Naive thymus-derived CD4-positive, alpha-beta T cell (primary cell): ENCODE measurements at places on chromosomes 13 and 19. TPM values are rescaled to one million over a fixed set of nuclear protein-coding genes. Genes with fewer than 3 reads are reported as not detected.

DNA sequence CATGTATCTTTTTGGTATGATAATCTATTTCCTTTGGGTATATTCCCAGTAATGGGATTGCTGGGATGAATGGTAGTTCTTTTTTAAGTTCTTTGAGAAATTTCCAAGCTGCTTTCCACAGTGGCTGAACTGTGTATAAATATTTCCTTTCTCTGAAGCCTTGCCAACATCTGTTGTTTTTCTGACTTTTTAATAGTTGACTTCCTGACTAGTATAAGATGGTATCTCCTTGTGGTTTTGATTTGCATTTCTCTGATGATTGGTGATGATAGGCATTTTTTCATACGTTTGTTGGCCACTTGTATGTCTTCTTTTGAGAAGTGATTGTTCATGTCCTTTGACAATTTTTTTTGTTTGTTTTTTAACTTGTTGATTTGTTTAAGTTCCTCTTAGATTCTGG, 61.6 kb upstream of the PCDH17 start:
- DNase-seq, result no peak
- H3K4me1 ChIP-seq, result no peaks in the 10 kb centered on the region
- no peaks in the 10 kb centered on the region for H3K36me3 ChIP-seq
- H3K27ac ChIP-seq, result no peak overlapping the region
- H3K27me3 ChIP-seq, result no peaks in the 10 kb centered on the region

DNA sequence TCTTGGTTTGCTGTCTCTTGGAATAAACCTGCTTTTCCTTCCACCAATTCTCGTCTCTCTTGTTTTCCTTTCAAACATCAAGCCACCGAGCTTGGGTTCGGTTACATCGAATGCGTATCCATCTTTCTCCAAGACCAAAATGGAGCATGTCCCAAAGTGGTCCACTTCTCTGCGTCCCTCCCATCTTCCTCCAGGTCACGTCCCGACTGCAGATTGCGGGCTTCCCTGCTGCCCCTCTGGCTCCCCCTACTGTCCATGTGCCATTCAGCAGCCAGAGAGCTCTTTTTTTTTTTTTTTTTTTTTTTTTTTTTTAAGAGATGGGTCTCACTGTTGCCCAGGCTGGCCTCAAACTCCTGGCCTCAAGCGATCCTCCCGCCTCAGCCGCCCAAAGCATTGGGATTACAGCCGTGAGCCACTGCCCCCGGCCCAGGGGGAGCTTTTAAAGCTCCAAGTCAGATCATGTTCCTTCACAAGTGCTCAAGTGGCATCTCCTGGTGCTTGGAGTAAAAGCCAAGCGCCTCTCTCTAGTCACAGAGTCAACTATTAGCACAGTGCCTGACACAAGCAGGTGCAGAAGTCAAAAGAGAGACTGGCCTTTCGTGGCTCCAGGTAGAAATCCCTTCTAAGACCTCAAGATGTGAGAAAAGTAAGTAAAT, 10.0 kb downstream of the COL5A3 start:
- H3K27me3 ChIP-seq, result no peaks in the 10 kb centered on the region
- H3K4me3 ChIP-seq, result no peak overlapping the region
- no peak overlapping the region for H3K27ac ChIP-seq
- no peaks in the 10 kb centered on the region for H3K36me3 ChIP-seq

EFNA2 gene
- total RNA-seq, result not detected

SIAH3 gene
- total RNA-seq, result 0.13 and 0.15 TPM in 2 replicates

GRCh38 chr13:23718996-23719395, 148.8 kb downstream of the TNFRSF19 start:
- H3K4me1 ChIP-seq, result no peaks in the 10 kb centered on the region
- no peaks in the 10 kb centered on the region for H3K27me3 ChIP-seq
- DNase-seq, result no peak
- no peak overlapping the region for H3K27ac ChIP-seq
- no peak overlapping the region for H3K4me3 ChIP-seq
- no peaks in the 10 kb centered on the region for H3K36me3 ChIP-seq

DNM2 gene
- total RNA-seq, result 269 TPM

GRCh38 chr19:14530005-14530348, 583 bp downstream of the TECR start:
- peak overlapping the region; percentile 96 for H3K4me3 ChIP-seq
- peak overlapping the region; percentile 89 for H3K27ac ChIP-seq
- H3K36me3 ChIP-seq, result no peaks in the 10 kb centered on the region
- peaks cover 25% of the 10 kb centered on the region for H3K4me1 ChIP-seq
- DNase-seq, result peak; percentile 73
- H3K27me3 ChIP-seq, result no peaks in the 10 kb centered on the region

GRCh38 chr13:91153372-91153771, 194.1 kb upstream of the MIR17HG start:
- no peak overlapping the region for H3K27ac ChIP-seq
- no peak for DNase-seq
- H3K4me3 ChIP-seq, result no peak overlapping the region

DNA sequence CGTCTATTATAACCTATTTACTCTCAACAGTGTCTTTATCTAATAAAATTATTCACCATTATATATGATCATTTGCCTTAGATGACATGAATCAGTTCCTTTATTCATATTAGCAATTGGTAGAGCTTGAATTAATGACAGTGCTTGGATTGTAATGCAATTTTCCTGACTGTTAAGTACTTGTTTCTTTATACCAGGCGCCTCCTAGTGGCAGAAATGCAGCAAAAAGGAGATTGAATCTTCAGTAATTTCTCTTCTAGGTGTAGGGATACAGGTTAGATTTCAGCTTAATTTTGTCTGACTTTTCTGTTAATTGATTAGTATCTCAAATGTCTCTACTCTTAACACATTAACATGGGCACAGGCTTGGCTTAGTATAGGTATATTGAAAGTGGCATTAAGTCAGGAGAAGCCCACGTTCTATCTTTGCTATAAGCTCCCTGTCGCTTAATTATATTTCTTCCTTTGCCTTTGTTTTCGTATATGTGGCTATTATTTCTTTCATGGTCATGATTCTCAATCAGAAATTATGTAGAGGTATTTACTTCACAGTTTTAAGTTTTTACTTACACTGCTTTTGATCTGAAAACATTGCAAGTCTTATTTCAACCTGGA, 9.1 kb upstream of the LHFPL6 start:
- H3K4me3 ChIP-seq, result no peak overlapping the region
- DNase-seq, result peak; percentile 40
- no peaks in the 10 kb centered on the region for H3K36me3 ChIP-seq
- no peak overlapping the region for H3K27ac ChIP-seq
- H3K4me1 ChIP-seq, result no peaks in the 10 kb centered on the region

NUDT15 gene
- total RNA-seq, result 6.0 TPM

- DNase-seq, result peak; percentile 97
- H3K4me3 ChIP-seq, result peak overlapping the region; percentile 68
- no peaks in the 10 kb centered on the region for H3K27me3 ChIP-seq
- H3K27ac ChIP-seq, result peak overlapping the region; percentile 98
- peaks cover 36% of the 10 kb centered on the region for H3K4me1 ChIP-seq
- H3K36me3 ChIP-seq, result no peaks in the 10 kb centered on the region
These were observed 4.0 kb downstream of the TPGS1 start for GRCh38 chr19:511101-511851.

DNA sequence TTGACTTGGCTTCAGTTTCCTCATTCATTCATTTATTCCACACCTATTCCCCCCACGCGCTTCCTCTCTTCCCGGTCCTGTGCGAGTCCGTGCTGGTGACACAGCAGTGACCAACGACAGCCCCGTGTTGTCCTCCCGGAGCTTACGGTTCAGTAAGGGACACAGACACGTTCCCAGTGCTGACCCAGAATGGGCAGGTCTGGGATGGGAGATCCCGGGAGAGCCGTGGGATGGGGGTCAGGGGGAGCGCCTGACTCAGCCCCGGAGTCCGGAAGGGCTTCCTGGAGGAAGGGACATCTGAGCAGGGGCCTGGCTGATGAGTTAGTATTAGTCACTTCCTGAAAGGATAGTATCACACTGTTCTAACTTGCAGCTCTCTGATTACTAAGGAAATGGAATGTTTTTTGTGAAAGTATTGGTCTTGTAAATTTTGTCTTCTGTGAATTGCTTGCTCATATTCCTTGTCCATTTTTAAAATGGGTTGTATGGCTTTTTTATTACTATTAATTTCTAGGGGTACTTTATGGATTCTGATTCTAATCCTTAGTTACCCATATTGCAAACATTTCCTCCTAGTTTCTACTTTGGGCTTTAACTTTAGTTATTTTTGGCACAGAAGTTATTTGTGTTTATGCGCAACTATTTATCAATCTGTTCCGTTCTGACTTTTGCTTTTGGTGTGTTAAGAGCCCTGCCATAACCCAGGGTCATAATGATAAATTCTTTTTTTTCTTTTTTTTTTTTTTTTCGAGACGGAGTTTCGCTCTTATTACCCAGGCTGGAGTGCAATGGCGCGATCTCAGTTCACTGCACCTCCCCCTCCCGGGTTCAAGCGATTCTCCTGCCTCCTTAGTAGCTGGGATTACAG, 708 bp upstream of the ERCC1 start:
- H3K27ac ChIP-seq, result peak overlapping the region; percentile 77
- H3K27me3 ChIP-seq, result no peaks in the 10 kb centered on the region
- no peaks in the 10 kb centered on the region for H3K36me3 ChIP-seq
- DNase-seq, result no peak

ZNF136 gene
- total RNA-seq, result 22.4 TPM

SPACA4 gene
- not detected for total RNA-seq

- peak; percentile 91 for DNase-seq
- H3K4me1 ChIP-seq, result peaks cover 64% of the 10 kb centered on the region
- H3K27me3 ChIP-seq, result no peaks in the 10 kb centered on the region
- H3K4me3 ChIP-seq, result no peak overlapping the region
- H3K36me3 ChIP-seq, result no peaks in the 10 kb centered on the region
These were observed 13.2 kb upstream of the ADGRE5 start for GRCh38 chr19:14368011-14368513.

DNA sequence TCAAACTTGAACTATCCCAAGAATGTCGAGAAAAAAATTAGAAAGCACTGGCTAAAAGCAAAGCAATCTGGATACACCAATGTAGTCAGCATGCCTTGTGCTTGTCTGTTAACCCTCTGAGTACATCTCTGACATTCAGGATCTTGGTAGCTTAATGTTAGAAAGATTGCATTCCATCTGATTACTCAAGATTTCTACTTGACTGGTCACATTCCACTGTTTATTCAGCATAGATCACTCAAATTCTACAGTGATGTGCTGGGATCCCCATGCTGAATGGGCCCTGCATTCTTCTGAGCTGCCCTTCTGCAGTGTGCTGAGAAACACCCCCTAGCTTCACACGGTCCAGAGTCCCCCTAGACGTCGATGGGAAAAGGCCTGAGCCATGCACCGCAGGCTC, 295.4 kb upstream of the MAB21L1 start:
- H3K27ac ChIP-seq, result no peak overlapping the region
- H3K4me3 ChIP-seq, result no peak overlapping the region
- no peaks in the 10 kb centered on the region for H3K36me3 ChIP-seq
- H3K27me3 ChIP-seq, result no peaks in the 10 kb centered on the region
- no peaks in the 10 kb centered on the region for H3K4me1 ChIP-seq

KLF1 gene
- 0.32 TPM for total RNA-seq

DNA sequence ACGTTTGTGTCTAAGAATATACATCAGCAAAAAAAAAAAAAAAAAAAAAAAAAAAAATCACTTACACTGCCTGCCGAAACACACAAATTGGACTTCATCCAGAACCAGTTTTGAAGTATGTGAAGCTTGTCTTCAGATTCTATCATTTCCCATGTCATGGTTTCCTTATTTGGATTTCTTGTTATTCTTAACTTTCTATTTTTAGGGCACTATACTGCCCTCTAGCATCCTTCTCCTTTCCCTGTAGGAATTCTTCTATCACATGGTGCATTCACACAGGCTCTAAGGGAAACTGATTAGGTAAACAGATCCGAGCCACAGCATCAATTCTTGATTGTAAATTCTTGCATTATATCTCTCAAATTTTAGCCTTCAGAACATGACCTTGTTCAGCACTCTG, 1507.5 kb downstream of the OLFM4 start:
- no peak overlapping the region for H3K27ac ChIP-seq
- no peaks in the 10 kb centered on the region for H3K36me3 ChIP-seq
- no peaks in the 10 kb centered on the region for H3K27me3 ChIP-seq

HSD11B1L gene
- total RNA-seq, result 3.1 TPM

- H3K4me3 ChIP-seq, result no peak overlapping the region
- DNase-seq, result no peak
- H3K27ac ChIP-seq, result no peak overlapping the region
- H3K27me3 ChIP-seq, result no peaks in the 10 kb centered on the region
- H3K36me3 ChIP-seq, result no peaks in the 10 kb centered on the region
These were observed 146.7 kb upstream of the FNDC3A start for GRCh38 chr13:48828962-48829411.

ZSCAN1 gene
- total RNA-seq, result not detected in 2 replicates

PTGIR gene
- total RNA-seq, result 95.5 and 99.1 TPM in 2 replicates

- H3K4me3 ChIP-seq, result no peak overlapping the region
- no peaks in the 10 kb centered on the region for H3K27me3 ChIP-seq
- H3K27ac ChIP-seq, result no peak overlapping the region
- no peak for DNase-seq
These were observed 303.2 kb upstream of the NBEA start for GRCh38 chr13:34638897-34639296.

ZNF724 gene
- total RNA-seq, result 2.9 TPM

ADGRE3 gene
- total RNA-seq, result not detected in 2 replicates

PRR20D gene
- not detected for total RNA-seq

DNA sequence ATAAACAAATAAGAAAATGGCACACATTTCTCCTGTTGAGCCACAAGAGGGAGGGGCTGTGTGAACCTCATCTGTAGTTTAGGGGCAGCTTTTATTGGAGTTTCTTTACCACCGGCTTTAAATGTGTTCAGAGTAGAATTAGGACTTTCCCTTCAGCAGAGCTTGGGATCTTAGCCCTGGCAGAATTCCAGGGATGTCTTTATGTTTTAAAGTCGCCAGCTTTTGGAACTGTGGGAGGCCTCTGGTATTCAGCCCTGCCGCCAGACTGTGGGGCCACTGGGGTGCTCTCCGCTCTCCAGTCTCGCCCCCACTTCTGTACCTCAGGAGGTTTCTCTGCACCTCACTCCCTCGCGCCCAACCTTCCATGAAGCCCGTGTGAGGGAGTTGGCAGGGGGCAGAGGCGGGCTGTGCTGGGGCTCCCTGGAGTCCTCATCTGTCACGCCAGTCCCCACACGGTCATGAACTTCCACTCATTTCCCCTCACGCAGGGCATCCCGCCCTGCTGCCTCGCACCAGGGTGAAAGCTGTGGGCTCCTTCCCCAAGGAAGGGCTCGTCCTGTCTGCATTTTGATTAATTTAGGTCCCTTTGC, 31.5 kb downstream of the CCDC8 start:
- H3K4me3 ChIP-seq, result no peak overlapping the region
- DNase-seq, result no peak
- no peak overlapping the region for H3K27ac ChIP-seq
- H3K36me3 ChIP-seq, result peaks cover 81% of the 10 kb centered on the region
- no peaks in the 10 kb centered on the region for H3K4me1 ChIP-seq
